Neural crest cell (in vitro differentiated cells): ENCODE measurements at places on chromosomes 7 and 10. TPM values are rescaled to one million over a fixed set of nuclear protein-coding genes. Genes with fewer than 3 reads are reported as not detected.

Gene SLC29A4
- 32.5 and 40.0 TPM in 2 replicates for total RNA-seq

Gene ADGRA1
- total RNA-seq: 0.33 and 0.41 TPM in 2 replicates

Gene PTPRZ1
- total RNA-seq: 202 and 207 TPM in 2 replicates

Gene PFKP
- total RNA-seq: 18.9 and 24.0 TPM in 2 replicates

Gene VWDE
- total RNA-seq: not detected in 2 replicates
